NCI-H446 (cell line): ENCODE measurements at places on chromosomes 7 and 10.

GRCh38 chr7:111903797-111904196 lies 302.4 kb downstream of the DOCK4 start:
- no peak for DNase-seq

- DNase-seq: no peak
These were observed at the start of gene NRP1 for GRCh38 chr10:33334153-33334804. Gene NRP1 (minus strand): TSS chr10:33334667. CDS start chr10:33334382, 285 bp downstream.

GRCh38 chr10:99431190-99431760 lies 851 bp upstream of the GOT1 start:
- DNase-seq: peak; percentile 26

GRCh38 chr10:73865107-73865458 lies 9.3 kb downstream of the CAMK2G start:
- DNase-seq: no peak

- no peak for DNase-seq
These were observed 272.9 kb upstream of the ZWINT start for GRCh38 chr10:56633876-56634452.

DNA sequence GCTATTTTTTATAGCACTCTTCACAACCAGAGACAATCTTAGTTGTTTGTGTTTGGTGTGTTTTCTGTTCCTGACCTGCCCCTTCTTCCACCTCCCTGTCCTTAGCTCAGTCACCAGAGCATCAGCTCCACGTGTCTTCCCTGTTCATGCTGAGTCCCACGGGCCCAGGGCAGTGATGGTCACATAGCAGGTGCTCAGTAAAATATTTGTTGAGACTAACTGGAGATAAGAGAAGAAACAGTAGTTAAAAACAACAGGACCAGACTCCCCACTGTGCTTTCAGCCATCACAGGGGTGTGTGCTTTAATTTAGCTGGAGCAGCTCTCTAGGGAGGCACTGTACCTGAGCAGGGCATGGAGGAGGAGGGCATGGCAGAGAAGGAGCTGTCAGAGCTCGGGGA lies 307.3 kb upstream of the ZNF32 start:
- DNase-seq: no peak

GRCh38 chr10:120308589-120308988 lies 148.4 kb upstream of the PLPP4 start:
- no peak for DNase-seq

GRCh38 chr10:29471544-29471859 lies 163.3 kb downstream of the SVIL start:
- no peak for DNase-seq

- no peak for DNase-seq
These were observed 377.6 kb downstream of the DPP6 start for GRCh38 chr7:154429666-154430404.

DNA sequence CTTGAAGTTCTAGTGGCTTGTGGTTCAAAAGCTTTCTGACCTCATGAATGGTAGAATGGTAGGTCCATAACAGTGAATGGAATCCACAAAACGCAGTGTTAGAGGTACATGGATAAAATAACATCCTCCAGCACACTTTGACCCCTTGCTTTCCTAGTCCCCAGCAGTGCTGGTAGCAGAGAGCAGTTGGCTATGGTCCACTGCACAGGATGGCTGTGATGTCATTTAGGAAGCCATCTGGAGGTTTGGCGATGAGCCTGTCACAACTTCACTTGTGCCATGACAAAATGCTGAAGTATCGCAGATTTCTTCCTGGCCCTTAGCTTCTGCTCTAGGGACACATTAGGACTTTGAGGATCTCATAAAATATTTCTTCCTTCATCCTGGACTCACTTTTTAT lies 300.0 kb upstream of the FZD8 start:
- peak; percentile 58 for DNase-seq

DNA sequence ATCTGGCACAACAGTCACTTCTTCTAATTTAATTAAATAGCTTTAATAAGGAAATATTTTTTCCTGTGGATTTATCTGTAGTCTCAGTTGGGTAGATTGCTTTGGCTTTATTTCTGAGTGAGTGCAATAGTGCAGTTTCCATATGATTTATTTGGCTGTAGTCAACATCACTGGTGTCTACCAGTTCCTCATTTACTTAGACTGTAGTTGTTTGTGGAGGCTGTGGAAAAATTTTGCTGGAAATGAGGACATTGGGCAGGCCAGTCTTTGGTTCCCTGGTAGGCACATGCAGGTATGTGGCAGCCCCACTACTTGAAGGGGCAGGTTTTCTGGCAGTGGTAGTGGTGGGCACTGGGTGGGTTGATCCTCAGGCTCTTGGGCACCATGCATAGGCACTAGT lies 15.5 kb downstream of the TAS2R40 start:
- DNase-seq: no peak

- DNase-seq: no peak
These were observed 1.7 kb downstream of the AKR1B1 start for GRCh38 chr7:134457210-134457609.

DNA sequence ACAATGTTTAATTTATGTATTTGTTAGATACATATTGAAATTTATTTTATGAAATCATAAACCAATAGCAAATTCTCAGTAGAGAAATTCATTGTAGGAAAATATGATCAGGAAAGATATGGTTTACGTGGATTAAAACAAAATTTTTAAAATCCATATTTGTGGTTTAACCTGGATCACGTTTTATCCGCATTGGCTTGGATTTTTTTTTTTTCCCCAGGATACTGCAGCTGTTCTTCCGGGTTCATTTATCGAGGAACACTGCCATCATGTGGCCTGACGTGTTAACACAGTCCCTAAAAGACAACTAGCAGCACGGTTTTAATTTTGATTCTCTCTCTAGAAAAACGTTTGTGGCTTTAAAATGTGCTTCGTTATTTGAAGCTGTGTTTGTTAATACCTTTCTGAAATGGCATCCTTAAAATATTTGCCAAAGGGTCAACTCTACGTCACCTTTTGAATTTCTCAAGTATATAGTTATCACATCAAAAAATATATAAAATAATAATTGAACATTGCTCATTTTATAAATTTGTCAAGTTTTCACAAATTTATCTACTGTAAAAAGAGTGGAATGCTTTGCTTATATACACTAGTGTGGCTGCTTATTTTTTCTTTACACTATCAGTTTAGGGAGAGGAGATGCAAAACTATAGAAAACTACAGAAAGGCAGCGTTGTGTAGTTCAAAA lies 8.7 kb upstream of the ASB4 start:
- DNase-seq: peak; percentile 73

- no peak for DNase-seq
These were observed 8.5 kb downstream of the AKR1B1 start for GRCh38 chr7:134450294-134451000.

DNA sequence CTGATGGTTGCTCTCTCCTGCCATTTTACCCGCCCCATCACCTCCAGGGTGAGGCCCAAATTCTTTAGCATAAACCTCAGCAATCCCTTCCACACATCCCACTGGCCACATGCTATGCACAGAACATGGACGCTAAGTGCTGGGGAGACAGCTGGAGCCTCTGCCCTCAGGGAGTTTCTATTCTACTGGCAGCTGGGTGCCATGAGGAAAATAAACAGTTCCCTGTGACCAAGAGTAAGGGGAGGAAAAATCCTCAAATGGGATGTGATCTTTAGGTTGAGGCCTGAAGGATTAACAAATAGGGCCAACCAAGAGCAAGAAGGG lies 1.2 kb downstream of the PARP12 start:
- no peak for DNase-seq

DNA sequence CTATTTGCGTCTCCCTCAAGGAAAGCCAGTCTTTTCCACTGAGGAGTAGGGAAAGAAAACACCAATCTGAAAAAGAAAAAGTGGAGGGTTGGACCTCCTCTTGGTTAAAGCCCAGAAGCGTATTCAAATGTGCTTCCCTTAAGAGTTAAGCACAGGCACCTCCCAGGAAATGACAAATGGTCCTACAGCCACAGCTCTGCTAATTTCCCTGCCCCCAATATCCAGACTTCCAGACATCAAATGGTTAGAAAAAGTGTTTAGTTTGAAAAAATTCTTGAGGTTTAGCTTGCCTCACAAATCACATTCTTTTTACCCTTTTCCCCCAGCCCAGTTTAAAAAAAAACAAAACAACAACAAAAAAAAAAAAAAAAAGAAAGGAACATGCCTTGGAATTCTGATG lies 19.0 kb upstream of the COL1A2 start:
- no peak for DNase-seq

- no peak for DNase-seq
These were observed 34.1 kb upstream of the MKI67 start for GRCh38 chr10:128160297-128160711.

DNA sequence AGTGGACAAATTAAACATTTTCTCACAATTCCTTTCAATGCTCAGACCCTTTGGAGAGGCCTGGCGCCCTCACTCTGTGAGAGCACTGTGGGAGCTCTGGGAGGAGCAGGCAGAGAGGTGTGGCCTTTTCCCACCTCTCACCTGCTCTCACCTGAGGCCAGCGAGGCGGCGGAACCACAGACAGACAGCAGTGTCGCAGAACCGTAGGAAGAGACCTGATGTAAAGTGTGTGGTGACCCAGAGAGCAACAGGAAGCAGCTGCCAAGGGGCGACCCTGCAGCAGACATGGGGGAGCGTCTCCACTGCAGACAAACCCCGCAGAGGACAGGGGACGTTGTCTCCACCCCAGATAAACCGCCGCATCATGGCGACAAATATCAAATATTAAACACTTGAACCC lies 15.6 kb upstream of the PARP12 start:
- no peak for DNase-seq

DNA sequence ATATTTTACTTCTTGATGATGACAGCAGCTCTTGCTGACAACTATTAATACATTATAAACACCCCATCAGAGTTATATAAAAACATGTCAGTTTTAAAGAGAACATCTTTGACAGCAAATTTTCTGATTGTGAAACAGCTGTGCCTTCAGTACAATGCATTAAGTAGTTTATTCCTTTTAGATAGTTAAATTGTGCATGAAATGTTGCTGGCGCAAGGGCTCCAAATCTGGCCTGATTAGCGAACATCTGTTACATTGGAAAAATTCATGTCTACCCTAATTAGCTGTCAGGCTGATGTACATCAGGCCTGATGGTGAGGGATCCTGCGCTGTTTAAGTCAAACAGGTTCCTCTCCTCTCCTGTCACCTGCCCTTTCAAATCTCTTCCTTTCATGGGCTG lies 171.9 kb upstream of the SP8 start:
- DNase-seq: peak; percentile 18

- no peak for DNase-seq
These were observed 14.9 kb upstream of the GIMAP8 start for GRCh38 chr7:150435390-150436073.

DNA sequence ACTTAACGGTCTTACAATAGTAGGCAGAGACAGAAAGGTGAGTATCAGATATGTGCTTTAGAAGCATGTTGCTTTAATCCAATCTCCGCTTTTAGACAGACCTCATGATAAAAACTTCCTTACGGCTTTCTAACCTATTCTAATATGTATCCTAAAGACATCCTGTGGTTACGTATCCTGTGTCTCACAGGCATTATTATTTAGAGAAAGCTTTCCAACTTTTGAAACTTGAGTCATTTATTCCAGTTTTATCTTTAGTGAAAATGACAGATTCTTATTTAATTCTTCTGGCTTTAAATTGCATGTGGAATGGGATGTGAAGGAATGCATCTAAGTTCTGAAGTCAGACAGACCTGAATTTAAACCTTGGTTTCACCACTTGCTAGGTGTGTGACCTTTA lies 118.9 kb downstream of the OTUD1 start:
- DNase-seq: no peak

- DNase-seq: no peak
These were observed 53.4 kb downstream of the TNS3 start for GRCh38 chr7:47528471-47528870.

GRCh38 chr10:4467481-4467880 lies 358.5 kb upstream of the AKR1E2 start:
- DNase-seq: no peak

- DNase-seq: no peak
These were observed 305.8 kb upstream of the GNAI1 start for GRCh38 chr7:79828866-79829265.

- no peak for DNase-seq
These were observed 103.8 kb downstream of the BUB3 start for GRCh38 chr10:123257904-123258456.

GRCh38 chr10:62946278-62946677 lies 130.1 kb upstream of the EGR2 start:
- DNase-seq: no peak

GRCh38 chr7:140908361-140908760 lies 16.4 kb downstream of the BRAF start:
- DNase-seq: no peak

DNA sequence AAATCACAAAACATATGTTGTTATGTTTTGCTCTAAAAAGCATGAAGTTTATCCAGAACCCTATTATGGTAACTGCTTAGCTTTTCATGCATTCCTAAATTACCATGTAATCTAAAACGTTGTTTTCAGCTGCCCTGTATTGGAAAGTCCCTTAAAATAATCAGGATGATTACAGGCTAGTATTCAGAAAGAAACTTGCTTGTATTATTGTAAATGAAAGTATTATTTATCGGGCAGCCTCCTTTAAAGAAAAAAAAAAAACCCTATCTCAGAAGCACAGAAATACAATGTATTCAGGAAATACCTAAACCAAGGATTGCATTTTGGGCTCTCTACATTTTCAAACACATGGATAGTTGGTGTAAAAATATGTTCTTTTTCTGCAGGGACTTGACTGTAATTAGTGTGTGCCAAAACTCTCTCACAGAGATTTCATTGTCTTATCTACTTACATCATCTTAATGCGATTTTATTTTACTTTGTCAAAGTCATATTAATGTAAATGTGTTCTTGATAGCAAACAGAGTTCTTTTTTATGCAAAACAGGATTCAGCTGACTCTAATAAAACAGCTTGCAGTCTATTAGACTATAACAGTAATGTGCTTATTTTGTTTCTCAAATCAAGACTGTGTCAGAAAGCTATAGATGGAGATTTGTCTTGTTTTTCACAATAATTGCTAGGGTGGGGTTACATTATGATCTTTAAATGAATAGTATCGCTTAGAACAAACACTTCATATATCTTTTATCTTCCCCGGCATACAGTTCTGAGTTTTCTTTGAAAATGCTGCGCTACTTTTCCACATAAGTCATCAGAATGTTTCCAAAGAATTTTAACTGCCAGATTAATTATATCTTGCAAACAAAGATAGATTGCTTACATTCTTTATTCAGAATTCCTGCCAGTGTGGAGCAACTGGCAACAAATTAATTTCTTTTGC lies 65.3 kb upstream of the ARID5B start:
- DNase-seq: no peak

GRCh38 chr7:26497801-26498596 lies 206.3 kb downstream of the SNX10 start:
- no peak for DNase-seq

GRCh38 chr7:47266799-47267198 lies 315.1 kb downstream of the TNS3 start:
- no peak for DNase-seq
